NCI-H2029 (cell line): ENCODE measurements at places on chromosomes 5 and 9.

DNA sequence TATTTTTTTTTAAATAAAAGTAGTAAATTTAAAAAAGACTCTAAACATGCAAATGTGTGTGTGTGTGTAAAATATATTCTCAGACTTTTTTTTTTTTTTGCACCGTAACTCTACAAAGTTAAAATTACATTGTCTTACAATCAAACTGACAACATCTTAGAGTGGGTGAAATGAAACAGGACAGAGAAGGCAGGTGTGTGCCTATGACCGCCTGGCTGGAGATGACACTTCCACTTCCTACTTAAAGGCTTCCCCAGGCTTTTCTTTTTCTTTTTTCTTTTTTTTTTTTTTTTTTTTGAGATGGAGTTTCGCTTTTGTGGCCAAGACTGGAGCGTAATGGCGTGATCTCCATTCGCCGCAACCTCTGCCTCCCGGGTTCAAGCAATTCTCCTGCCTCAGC lies 2.7 kb upstream of the AK1 start:
- DNase-seq = no peak

DNA sequence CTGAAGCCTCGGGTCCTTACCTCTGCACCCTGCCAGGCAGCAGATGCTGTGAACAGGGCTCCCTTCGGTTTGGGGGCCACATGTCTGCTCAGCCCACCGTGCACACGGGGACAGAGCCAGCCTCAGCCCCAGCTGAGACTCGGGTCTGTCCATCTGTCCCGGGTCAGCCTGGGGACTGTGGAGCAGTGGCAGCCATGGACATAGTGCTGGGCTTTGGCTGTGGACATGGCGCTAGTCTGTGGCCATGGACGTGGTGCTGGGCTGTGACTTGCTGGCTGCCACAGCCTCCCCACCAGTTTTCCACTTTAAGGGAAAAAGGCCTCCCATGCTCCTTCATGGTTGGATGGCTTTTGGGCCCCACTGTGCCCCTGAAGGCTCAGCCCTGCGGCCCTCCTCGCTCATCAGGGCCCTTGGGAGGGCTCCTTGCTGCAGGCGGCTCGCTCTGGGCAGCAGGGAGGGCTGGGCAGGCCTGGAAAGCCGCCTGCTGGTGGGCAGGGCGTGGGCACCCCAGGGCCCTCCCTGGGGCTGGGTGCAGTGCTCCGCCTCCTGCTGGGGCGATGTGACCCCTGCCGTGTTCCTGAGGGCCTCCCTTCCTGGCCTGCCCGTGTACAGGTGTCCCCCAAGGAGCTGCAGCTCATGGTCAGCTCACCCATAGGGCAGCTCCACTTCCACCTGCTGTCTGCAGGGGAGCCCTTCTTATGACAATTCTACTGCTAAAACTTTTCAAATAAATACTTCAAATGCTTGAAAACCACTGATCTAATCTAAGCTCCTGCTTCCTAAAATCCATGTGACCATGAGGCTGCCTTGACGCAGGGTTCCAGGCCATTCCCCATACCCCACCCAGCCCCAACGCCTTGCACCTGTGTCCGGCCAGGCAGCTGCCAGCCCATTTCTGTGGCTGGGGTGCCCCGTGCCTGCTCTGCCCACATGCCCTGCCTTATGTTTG lies 112.1 kb upstream of the LMX1B start:
- DNase-seq = no peak

DNA sequence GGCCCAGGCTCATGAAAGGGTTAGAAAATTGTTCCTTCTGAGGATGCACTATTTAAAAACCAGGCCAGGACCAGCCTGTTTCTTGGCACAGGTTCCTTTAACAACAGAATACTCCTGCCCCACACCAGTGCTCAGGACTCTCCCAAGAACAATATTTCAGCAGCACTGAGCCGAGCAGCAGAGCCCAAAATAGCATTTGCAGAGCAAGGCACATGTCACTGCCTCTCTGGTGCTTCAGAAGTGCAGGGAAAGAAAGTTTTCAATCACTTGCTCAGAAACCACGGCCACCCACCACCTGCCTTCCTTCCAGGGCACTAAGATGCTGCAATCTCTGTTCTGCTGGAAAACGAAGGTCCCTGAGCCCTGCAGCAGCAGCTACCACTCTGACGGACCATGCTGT lies 77.6 kb downstream of the SIL1 start:
- DNase-seq = no peak

DNA sequence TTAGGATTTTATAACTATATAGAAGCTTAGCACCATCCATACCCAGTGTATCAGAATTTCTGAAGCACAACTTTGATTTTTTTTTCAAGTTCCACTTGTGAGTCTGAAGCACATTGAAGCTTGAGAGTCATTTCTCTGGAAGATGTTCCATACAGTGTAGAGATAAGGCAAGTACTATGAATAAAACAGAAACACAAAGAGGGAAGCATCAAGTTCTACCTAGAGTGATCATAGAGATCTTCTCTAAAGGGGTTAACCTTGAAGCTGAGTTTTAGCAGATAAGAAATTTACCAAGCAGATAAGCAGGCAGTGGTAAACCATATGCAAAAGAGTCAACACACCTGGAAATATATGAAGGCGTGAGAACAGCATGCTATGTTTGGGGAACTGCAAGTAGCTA lies 125.3 kb downstream of the MCTP1 start:
- DNase-seq = no peak

DNA sequence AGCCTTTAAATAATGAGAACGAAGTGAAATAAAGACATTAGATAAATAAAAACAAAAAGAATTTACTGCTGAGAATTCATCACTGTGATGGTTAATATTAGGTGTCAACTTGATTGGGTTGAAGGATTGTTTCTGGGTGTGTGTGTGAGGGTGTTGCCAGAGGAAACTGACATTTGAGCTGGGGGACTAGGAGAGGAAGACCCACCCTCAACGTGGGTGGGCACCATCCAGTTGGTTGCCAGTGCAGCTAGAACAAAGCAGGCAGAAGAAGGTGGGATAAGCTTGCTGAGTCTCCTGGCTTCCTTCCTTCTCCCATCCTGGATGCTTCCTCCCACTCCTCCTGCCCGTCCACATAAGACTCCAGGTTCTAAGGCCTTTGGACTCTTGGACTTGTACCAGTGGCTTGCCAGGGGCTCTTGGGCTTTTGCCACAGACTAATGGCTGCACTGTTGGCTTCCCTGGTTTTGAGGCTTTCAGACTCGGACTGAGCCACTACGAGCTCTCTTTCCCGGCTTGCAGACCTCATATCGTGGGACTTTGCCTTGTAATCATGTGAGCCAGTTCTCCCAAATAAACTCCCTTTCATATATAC lies 43.7 kb upstream of the ABL1 start:
- DNase-seq = no peak

GRCh38 chr5:164881442-164881841 lies 1376.0 kb downstream of the MAT2B start:
- DNase-seq = no peak

- DNase-seq = no peak
Observed at GRCh38 chr5:93600409-93601070, 17.5 kb downstream of the NR2F1 start.

DNA sequence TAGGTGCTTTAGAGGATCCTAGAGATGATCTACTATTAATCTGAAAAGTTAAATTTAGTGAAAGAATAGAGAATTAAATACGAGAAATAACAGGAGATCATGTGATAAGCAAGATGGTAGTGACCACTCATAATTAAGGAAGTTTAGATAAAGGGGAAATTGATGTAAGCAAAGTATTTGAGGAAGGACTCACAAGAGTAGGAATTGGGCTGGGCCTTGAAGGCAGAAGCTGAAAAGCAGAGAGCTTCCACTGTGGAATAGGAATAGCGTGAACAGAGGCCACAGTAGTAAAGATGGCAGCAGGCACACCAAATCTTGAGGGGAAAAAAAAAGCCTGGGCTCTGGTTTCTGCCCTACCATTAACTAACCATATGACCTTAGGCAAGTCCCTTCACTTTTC lies 38.0 kb downstream of the KIF24 start:
- DNase-seq = no peak

- DNase-seq = peak; percentile 82
Observed at GRCh38 chr9:137590469-137591383, at the start of gene ZMYND19. Gene ZMYND19, minus strand, starts transcription at chr9:137590512. Its CDS starts 249 bp downstream, at chr9:137590263.

GRCh38 chr9:135332516-135332915 lies 147.1 kb upstream of the PPP1R26 start:
- no peak for DNase-seq

DNA sequence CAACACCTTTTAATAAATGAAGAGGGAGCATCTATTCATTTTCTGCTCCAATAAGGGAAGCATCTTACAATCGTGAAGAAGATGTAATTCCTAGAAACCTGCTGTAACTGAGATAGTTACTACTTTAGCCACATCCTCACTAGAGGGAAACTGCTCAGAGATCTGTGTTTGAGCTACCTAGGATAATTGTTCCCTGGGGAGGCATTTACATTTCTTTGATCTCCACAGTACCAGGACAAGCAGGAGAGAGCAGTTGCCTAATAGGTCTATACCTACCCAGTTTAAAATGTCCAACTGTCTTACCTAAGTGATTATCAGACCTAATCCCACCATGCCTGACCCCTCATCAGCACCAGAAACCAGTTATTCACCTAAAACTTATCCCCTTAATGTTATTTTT lies 196.9 kb downstream of the TUSC1 start:
- DNase-seq = no peak

DNA sequence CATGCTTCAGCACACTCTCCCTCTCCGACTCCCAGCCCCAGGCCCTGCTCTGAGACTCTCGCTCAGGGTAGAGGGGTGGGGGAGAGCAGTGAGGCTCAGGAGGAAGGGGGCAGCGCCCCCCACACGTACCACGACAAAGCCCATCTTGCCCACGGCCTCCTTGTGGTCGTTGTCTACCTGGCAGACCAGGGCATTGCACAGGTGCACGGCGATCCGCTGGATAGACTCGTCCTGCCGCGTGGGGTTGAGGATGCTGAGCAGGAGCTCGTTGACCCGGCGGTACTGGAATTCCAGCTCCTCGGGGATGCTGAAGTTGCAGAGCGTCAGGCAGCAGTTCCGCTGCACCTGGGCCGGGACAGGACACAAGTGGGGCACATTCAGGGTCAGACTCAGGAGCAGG lies 18.5 kb upstream of the ZDHHC12 start:
- DNase-seq = no peak

DNA sequence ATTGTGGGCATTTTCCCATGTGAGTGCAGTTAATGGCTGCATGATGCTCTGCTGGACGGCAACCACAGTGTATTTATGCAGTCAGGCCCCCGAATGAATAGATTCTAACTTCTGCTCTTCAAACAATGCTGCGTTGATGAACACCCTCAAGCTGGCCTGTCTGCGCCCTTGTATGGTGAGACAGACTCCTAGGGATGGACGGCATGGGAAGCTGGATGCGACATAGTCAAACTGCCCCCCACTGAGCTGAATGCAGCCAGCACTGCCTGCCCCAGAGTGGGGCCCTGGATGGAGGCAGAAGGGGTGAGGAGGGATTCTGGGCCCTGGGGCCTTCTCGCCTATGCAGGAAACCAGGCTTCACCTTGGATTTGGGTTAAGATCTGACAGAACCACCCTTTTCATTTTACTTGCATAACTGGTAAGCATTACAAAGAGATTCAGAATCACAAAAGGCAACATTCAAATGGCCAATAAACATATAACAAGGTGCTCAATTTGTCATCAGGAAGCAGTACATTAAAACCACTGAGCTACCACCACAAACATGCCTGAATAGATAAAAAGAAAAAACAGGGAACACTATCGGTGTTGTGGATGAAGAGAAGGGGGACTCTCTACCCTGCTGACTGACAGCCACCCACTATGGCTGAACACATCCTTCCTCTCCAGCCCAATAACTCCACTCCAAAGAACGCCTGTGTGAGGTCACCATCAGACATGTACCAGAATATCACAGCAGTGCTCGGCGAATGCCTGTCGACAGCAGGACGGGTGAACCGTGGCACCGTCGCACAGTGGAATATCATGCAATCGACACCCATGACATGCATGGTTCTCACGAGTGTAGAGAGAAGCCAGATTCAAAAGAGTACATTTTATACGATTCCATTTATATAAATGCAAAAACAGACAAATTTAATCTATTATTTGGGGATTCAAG lies 79.1 kb downstream of the RAPGEF1 start:
- DNase-seq = no peak

DNA sequence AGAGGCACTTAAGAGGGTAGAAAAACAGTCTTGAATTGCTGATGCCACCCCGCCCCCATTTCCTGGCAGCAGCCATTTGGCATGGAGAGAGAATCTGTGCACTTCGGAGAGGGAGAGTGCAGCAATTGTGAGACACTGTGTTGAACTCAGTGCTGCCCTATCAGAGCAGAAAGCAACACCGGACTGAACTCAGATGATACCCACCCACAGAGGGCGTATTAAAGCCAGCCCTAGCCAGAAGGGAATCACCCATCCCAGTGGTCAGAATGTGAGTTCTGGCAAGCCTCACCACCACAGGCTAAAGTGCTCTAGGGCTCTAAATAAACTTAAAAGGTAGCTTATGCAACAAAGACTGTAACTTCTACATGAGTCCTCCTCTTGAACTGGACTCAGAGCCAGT lies 88.4 kb upstream of the RGS7BP start:
- peak; percentile 24 for DNase-seq

GRCh38 chr9:108552459-108553040 lies 303.2 kb downstream of the ACTL7B start:
- DNase-seq = peak; percentile 48

GRCh38 chr9:124291801-124292396 lies 34.1 kb downstream of the NEK6 start:
- no peak for DNase-seq

- no peak for DNase-seq
Observed at GRCh38 chr5:65832152-65832551, 94.2 kb upstream of the ERBIN start.
